ENCODE measurements at places on chromosomes 4 and X.

DNA sequence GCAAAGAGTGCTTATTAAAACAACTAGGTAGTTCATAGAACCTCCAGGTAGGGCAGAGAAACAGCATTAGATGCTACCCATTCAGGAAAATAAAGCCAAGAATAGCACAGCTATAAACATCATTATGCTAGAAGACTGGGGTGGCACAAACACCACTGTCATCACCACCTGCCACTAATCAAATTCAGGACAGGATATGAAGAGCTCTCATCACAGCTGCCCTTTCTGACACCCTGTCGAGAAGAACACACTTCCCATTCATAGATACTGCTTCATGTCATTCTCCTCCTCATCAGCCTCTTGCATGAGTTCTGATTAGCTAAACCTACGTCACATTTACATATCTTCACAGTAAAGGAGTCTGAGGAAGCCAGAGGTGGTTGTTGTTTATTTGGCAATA is 692.3 kb upstream of the HS3ST1 start:
- DNase-seq = no peak

DNA sequence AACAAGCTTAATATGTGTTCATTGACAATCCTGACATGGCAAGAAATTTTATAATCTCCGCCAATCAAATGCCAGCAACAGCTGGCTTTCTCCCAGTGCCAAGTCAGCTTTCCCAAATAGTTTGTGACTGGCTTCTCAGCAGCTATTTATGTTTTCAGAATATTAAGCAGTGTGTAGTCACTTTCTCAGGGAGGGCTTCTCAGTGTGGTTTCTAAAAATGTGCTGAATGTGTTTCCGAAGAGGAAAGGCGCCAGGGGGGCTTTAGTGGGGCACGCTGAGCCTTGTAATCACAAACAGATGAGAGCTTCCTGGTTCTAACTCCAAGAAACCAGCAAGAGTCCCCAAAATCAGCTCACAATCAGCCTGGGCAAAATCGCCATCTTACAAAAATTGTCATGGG is 258.7 kb upstream of the CPEB2 start:
- no peak for DNase-seq

GRCh38 chr4:39976945-39977488 is 694 bp downstream of the PDS5A start:
- no peak for DNase-seq

GRCh38 chrX:118025226-118025625 is 91.4 kb downstream of the KLHL13 start:
- no peak for DNase-seq

- no peak for DNase-seq
These were observed 371.8 kb downstream of the ADGRL3 start for GRCh38 chr4:61571761-61572559.

DNA sequence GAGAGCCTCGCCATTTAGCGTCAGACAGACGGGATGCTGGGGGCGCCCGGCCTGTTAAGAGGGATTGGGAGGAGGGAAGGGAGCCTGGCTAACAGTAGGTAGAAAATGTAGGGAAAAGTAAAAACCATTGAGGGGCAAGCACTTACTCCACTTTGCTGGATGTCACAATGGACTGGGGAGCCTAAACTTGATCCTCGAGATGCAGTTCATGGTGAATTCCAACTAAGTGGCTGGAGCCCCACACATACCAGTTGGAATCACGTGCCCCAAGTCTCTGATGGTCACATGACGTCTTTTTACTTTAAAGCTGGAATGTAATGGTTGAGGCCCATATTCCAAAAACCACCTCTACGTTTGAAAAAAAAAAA is 1.5 kb downstream of the PLS3 start:
- peak; percentile 61 for DNase-seq

DNA sequence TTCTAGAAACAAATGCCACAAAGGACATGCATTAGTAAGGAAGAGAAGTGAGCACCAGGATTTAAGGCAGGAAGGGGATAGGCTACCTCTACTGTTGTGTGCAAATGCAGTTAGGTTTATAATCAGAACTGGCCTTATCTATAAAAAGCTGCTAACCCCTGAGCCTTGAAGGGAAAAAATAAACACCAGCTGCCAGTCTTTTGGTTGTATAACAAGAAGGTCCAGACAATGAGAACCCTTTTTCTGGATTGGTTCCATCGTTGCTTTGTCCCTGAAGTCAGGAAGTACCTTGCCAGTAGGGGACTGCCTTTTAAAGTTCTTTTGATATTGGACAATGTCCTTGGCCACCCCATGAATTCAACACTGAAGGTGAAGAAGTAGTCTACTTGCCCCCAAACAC is 126.7 kb upstream of the OTUD4 start:
- no peak for DNase-seq
